ENCODE measurements at places on chromosomes 3 and 15.

GRCh38 chr15:48177383-48177765 is 721 bp downstream of the MYEF2 start:
- no peak for DNase-seq

- no peak for DNase-seq
Measured at GRCh38 chr3:119562307-119562961, 3.0 kb upstream of the CD80 start.

DNA sequence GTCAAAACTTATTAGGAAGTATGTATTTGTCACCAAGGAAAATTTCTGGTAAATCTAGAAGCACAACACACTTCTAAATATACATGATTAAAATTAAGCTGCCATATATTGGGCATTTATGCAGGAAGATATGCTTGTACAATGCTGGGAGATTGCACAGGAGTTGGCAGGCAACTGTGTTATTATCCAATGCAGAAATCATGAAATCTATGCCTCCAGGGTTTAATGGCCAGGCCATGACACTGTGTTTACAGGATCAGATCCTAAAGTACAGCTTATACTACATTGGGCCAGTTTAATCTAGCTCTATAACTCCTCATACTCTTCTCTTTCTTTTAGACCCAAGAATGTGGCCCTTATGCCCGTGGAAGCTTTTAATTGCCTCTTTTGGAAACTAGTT is 391.4 kb upstream of the DPH6 start:
- no peak for DNase-seq

DNA sequence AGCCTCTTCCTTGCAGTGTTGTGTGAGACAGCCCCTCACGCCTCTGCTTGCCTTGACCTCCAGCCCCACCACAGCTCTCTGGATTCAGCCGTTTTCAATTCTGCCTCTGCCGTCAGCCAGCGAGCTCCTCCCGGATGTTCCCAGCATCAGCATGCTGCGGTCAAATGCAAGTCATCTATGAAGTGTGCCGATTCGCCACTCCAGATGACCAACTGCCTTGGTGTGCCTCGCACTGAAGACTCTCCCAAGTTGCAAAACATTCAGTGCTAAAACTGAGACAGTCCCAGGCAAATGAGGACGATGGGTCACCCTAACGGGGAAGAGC is 30.6 kb upstream of the RASA2 start:
- DNase-seq, result no peak

GRCh38 chr15:57824186-57824585 is 117.7 kb downstream of the POLR2M start:
- DNase-seq, result no peak

- DNase-seq, result no peak
Measured at GRCh38 chr15:47366884-47367283, 350.4 kb upstream of the SEMA6D start.
